ENCODE measurements at places on chromosomes 2 and 18.

DNA sequence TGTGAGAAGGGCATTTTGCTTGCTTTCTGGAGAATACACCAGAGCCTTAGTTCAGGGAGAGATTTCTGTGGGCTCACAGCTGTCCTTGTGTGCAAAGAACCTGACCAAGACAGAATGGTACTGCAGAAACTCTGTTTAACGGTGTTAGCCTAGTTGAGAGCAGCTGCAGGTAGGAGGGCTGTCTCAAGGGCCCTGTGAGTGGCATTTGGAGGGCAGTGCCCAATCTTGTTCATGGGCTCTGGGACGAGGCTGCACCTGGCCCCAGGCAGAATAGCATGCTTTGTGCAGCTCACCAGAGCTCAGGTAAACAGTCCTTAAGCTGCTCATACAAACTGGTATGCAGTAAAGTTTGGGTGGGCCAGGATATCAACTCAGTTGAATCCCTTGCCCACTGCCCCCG lies 16.9 kb upstream of the RGPD4 start:
- no peak for DNase-seq

GRCh38 chr18:22311301-22311700 lies 106.4 kb downstream of the CTAGE1 start:
- no peak for DNase-seq

- DNase-seq, result no peak
Observed at GRCh38 chr2:166091439-166091838, 36.4 kb downstream of the SCN1A start.

GRCh38 chr2:20430461-20431300 lies 16.2 kb upstream of the RHOB start:
- DNase-seq, result no peak

DNA sequence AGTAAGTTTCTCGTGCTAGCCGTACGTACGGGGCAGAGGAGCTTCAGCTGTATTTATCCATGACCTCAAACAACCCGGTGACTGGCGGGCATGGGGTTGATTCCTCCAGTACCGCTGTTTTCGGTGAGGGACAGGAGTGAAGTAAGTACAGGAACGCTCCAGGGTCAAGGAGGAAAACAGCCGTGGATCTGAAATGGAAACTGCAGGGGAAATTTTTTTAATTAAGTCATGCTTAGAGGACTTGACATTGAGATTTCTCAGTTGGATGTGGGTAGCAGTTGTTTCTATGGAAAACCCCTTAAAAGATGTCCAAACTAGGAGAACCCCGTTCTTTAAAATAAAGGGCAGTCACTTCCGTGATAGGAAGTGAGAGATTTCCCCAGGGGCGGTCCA lies 1.2 kb downstream of the RAB12 start:
- no peak for DNase-seq

- no peak for DNase-seq
Observed at GRCh38 chr18:60358516-60358915, 14.1 kb downstream of the MC4R start.

DNA sequence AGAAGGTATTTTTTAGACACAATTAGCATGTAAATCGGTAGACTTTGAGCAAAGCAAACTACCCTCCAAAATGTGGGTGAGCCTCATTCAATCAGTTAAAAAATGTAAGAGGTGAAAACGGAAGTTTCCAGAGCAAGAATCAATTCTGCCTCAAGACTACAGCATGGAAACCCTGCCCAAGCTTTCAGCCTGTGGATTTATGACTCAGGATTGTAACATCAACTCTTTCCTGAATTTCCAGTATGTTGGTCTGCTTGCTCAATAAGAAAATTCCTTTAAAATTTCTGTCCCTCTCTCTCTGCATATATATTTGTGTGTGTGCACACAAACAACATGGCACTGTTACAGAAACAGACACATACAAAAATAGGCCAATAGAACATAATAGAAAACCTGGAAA lies 228.6 kb upstream of the DOK6 start:
- DNase-seq, result no peak

DNA sequence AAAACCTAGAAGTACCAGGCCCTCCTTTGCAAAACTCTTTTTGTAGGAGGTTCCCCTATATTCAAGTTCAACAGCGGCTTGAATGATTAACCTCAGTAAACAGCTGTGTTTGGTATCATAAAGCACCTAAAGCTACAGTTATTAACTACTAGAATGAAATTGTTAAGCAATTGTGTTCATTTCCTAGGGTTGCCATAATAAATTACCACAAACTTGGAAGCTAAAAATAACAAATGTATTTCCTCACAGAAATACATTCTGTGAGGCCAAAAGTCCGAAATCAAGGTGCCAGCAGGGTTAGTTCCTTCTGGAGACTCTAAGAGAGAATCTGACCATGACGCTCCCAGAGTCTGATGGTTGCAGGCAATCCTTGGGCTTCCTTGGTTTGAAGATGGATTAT lies 202.1 kb upstream of the ACVR2A start:
- DNase-seq, result no peak

GRCh38 chr2:229714080-229714735 lies at the start of gene DNER:
TSS of gene DNER (minus strand) at chr2:229714555. CDS start at chr2:229714423, 132 bp downstream.
- peak; percentile 41 for DNase-seq

- DNase-seq, result no peak
Observed at GRCh38 chr2:33583194-33583938, 15.7 kb downstream of the FAM98A start.

DNA sequence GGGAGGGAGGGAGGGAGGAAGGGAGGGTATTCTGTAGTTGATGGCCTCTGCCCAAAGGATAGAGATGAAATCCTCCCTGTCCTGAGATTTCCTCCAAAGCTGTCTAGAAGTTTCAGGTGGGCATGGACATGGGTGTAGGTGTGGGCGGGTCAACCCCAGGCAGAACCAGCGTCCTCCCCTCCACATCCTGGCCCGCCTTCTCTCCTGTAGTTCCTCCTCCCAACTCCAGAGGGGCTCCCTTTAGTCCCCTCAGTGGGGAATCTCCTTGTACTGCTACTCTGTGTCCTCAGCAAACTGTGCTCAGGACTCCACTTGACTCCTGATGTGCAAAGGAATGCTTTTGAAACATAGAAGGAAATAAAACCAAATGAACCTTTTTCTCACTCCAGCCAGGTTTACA lies 88.1 kb downstream of the MRPS9 start:
- DNase-seq, result no peak

GRCh38 chr2:101795033-101795432 lies 97.5 kb downstream of the MAP4K4 start:
- no peak for DNase-seq

DNA sequence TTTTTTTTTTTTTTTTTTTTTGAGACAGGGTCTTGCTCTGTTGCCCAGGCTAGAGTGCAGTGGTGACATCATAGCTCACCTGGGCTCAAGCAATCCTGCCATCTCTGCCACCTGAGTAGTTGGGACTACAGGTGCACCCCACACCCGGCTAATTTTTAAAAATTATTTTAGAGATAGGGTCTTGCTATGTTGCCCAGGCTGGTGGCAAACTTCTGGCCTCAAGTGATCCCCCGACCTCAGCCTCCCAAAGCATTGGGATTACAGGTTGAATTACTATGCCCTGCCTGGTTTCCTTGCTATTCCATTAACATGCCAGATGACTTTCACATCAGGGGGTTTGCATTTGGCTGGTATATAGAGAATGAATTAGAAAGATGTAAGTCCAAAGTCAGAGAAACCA lies 253.2 kb downstream of the CAMKMT start:
- no peak for DNase-seq

DNA sequence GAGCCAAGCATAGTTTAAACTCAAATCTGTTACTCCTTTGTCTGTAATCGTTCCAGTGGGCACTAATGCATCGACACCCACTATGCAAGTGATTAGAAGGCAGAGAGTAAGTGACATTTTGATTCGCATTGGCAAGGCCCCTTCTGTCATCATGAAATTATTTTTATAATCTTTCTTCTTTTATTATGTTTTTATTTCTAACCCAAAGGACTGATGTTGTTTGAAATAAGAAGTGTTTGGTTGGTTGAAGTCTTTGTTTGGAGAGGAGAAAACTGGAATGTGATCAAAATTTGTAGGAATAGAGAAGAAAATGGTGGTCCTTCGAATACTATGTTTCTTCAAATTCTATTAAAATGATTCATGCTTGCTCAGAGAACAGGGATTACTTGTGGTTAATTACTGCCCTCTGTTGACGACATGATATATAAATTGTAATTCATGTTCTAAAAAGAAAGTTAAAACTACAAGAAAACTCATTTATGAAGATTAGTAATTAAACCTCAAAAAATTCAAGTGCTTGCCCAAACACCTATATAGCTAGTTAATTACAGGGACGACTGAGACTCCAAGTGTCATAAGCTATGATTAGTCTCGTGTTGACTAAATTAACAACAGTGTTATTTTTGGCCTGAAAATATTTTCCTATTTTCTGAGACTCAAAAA lies 26.4 kb upstream of the TFPI start:
- no peak for DNase-seq

DNA sequence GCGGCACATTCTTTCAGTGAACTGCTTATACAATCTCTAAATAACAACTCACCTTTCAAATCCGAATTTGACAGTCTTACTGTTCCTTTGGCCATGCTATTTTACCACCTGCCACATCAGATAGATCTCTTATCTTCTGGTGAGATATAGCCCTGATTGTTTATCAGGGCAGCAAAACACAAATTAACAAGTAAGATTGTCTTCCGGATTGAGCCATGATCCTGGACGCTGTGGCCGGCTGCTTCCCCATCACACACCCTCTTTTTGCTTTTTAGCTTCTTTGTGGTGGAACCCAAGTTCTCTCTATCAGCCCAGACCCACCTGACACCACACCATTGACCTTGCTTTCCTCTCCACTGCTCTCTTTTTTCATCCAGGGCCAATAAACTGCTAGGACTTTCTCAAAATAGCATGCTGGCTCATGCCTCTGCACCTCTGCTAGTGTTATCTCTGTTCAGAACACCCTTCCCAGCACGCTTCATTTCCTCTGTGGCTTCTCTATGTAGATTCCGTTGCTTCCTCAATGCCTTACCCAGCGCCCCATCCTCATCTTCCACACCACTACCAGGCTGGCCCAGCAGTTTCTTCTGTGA lies 111.8 kb upstream of the CNTNAP5 start:
- DNase-seq, result no peak

- no peak for DNase-seq
Observed at GRCh38 chr2:201204655-201205514, 21.9 kb downstream of the CASP10 start.

- DNase-seq, result no peak
Observed at GRCh38 chr2:145909766-145910165, 1389.8 kb upstream of the ZEB2 start.

GRCh38 chr18:78920456-78921138 lies 59.0 kb upstream of the SALL3 start:
- no peak for DNase-seq

GRCh38 chr18:8701546-8702118 lies 3.7 kb upstream of the MTCL1 start:
- DNase-seq, result no peak

DNA sequence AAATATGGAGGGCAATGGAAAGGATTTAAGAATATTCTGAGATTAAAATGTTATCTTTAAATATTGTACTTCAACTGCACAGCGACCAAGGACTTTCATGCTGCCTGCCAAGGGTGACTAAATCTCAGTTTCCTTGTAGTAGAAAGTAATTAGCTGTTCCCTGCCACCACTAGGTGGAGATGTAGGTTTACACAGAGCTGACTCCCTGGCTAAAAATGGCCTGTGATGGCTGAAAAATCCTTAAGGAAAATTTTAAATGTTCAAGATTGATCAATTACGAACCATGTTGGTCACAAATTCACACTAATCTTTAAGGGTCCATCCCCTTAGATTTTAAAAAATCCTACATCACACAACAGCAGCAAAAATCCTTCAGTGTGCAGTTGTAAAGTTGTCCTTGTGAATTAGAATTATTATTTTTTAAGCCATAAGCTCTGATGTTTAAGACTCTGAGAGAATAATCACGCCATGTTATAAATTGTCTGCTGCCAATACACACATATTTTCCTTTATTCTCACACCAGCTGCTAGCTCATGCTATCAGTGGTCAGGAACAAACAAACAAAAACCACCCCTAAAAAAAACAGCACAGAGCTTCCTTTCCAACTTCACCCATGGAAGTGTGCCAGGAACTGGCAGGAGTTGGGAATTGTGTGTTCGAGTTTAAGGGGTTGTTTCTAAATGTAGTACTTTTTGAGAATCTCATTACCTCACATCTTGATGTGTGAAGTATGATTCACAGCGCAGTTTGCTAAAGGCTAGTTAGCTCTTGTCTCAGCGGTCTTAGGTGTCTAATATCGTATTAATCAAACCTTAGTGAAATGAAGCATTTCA lies 399.8 kb downstream of the TMEM182 start:
- DNase-seq, result no peak

- DNase-seq, result no peak
Observed at GRCh38 chr2:223772363-223772762, 65.0 kb downstream of the AP1S3 start.

DNA sequence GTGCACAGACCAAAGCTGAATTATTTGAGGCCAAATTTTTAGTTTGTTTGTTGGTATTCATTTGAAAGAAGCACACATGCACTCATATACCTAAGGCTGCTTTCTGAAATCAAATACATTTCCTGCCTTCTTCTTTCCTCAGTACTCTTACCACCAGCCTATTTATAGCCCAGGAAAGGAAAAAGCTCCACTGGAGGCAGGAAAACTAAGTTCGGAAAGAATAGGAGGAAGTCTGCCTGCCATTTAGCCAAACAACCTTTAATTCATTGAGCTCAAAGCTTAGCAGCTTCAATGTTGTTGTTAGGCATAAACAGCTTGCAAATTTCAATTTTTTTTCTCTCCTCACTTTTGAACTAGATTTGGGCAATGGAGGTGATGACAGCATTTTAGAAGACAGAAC lies 40.4 kb upstream of the RASGRP3 start:
- DNase-seq, result no peak

- DNase-seq, result no peak
Observed at GRCh38 chr2:115807276-115807675, 1364.8 kb downstream of the DPP10 start.

- DNase-seq, result no peak
Observed at GRCh38 chr2:236289766-236290462, 25.7 kb upstream of the ASB18 start.

DNA sequence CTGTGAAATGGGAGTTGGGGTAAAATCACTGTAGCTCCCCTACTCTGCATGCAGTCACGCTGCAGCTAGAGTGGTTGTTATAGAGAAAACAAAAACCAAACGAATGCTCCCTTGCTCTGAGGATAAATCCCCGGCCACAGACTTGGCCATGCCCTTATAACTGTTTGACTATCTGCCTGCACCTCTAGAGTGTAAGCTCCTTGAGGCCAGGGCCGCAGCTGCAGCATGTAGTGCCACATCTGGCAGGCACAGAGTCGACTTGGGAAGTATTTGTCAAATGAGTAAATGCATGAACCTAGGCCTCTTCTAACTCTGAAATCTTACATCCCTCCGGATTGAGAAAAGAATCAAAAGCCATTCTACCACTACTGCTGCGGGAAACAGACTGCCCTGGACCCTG lies 35.9 kb downstream of the KCNIP3 start:
- DNase-seq, result no peak

GRCh38 chr18:79050005-79050404 lies 19.2 kb upstream of the ATP9B start:
- DNase-seq, result no peak
